GM23248 (cell line): ENCODE measurements at places on chromosomes 3 and 15. TPM values are rescaled to one million over a fixed set of nuclear protein-coding genes. Genes with fewer than 3 reads are reported as not detected.

GRCh38 chr3:107970993-107971580, 119.7 kb downstream of the CD47 start:
- DNase-seq: no peak

Gene NANOGP8
- not detected in 2 replicates for total RNA-seq

Gene ZNF80
- not detected in 2 replicates for total RNA-seq

DNA sequence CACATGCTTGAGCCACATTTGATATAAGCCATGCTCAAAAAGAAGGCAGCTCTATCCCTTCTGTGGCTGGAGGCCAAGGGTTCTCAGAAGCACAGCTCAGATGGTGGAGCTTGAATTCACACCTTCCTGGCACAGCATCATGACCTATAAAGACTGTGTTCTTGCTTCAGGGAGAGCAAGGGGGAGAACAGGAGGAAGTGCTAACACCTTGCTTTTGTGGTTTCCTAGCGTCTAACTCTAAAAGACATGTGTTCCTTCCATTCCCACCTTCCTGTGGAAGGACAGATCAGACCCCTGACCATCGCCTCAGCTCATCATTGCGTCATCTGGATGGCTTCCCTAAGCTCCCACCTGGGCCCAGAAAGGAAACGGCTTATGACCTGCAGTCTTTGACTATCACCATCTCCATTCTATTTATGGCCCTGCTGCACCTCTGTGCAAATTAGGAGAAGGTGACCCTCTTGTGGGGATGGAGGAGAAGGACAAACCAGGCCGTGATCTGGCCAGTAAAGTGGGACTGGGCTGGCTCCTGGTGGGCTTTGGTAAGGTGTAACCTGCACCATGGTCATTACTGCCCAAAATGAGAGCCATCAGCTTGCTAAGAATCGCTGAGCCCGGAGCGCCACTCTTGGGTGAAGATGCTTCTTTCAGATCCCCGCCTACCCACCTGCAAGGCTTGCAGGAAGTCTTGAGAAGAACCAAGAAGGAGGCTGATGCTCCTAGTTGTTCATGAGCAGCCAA, 128.5 kb downstream of the SERPINI1 start:
- DNase-seq: no peak

DNA sequence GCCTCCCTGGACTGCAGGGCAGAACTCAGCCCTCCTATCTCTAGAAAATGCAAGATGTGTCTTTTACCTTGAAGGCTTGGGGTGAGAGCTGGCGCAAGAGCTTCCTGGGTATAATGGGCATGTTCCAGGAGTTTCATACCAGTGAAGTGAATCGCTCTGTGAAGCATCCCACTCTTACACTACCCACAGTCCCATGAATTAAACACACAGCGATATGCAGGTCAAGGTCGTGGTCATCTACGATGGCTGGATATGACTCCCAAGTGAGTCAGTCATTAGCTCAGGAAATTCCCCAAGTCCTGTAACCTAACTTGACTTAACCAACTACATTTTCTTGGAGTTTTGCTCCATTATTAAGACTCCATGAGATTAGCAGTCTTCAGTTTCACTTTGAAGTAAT, 439.7 kb downstream of the NTRK3 start:
- DNase-seq: peak; percentile 93

GRCh38 chr3:123271466-123272159, 69.9 kb downstream of the SEC22A start:
- no peak for DNase-seq

Gene TNFAIP8L3
- total RNA-seq: 2.8 and 6.8 TPM in 2 replicates

- peak; percentile 68 for DNase-seq
These were observed 249.9 kb downstream of the ROBO1 start for GRCh38 chr3:79517766-79518413.

GRCh38 chr3:184598574-184598927, 37.0 kb downstream of the EPHB3 start:
- DNase-seq: no peak

Gene FBXO40
- total RNA-seq: not detected in 2 replicates

GRCh38 chr15:75420698-75421097, 30.8 kb downstream of the SIN3A start:
- peak; percentile 42 for DNase-seq

GRCh38 chr3:106256249-106256957, 387.6 kb upstream of the CBLB start:
- DNase-seq: no peak

DNA sequence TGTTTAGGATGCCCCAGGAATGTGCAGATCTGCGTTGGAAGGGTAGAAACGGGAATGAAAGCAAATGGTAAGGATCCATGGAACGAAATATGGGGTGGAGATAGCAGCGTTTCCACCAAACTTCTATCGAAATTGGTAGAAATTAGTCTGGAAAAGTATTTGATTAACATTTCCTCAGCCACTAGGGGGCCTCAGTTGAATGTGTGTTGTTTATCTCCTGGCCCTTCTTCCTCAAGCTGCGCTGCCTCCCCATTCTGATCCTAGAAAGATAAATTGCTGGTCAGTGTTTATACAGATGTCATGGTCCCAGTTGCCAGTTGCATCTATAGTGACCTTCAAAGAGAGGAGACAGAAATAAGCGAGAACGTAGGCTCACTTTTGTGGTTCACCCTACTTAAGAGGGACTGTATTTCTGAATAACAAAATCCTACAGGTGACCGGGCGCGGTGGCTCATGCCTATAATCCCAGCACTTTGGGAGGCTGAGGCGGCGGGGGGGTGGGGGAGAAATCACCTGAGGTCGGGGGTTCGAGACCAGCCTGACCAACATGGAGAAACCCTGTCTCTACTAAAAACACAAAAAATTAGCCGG, 457.1 kb downstream of the SQOR start:
- DNase-seq: peak; percentile 28

- peak; percentile 91 for DNase-seq
These were observed 26.0 kb upstream of the MAGEF1 start for GRCh38 chr3:184737641-184738505.

Gene AMT
- 1.6 and 5.8 TPM in 2 replicates for total RNA-seq

DNA sequence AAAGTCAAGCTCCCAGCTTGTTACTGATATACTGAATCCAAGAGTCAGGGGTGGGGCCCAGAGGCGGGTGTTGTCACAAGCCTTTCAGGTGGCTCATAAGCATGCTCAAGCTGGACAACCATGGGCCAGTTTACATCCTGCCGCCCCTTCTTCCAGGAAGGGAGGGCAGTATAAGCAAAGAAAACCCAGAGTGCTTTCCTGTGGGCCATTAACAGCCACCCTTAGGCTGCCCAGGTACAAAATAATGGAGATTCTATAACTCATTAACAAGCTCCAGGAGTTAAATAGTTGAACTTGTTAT, 183.2 kb downstream of the NTRK3 start:
- DNase-seq: no peak

DNA sequence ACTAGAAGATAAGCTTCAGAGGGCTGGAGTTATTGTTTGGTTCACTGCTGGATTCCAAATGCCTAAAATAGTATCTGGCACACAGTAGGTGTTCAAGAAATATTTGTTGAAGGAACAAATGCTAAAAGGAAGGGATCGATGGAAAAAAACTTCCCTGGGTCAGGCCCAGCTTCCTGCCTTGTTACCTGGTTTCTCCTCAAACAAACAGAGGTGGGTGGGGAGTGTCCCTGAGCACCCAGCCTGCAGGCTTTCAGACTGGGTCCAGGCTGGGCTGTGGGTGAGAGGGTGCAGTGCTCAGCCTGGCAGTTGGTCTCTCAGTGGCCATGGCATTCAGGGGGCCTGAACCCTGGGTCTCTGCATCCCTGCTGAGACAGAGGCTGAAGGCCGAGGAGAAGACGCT, 14.4 kb upstream of the STRA6 start:
- DNase-seq: no peak

GRCh38 chr15:82183121-82184031, 79.2 kb downstream of the EFL1 start:
- DNase-seq: peak; percentile 81

GRCh38 chr3:16456784-16457415, 56.6 kb downstream of the RFTN1 start:
- no peak for DNase-seq

DNA sequence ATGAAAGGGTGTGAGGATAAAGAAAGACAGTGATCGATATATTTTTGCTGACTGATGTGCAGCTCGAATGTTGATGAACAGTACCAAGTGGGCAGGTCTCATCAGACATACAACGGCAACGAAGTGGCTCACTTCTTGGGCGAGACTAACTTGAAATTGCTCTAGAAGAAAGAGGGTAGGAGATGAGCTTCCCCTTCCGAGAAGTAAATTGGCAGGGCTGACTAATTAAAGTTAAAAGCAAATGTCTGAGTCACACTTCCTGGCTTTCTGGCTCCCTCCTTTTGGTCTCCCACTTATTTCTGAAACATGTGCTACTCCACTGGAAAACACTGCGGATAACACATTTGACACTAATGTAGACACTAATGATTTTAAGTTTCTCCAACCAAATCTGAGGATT, 228.3 kb downstream of the ABHD5 start:
- peak; percentile 51 for DNase-seq
